ENCODE measurements at places on chromosomes 16 and 17.

DNA sequence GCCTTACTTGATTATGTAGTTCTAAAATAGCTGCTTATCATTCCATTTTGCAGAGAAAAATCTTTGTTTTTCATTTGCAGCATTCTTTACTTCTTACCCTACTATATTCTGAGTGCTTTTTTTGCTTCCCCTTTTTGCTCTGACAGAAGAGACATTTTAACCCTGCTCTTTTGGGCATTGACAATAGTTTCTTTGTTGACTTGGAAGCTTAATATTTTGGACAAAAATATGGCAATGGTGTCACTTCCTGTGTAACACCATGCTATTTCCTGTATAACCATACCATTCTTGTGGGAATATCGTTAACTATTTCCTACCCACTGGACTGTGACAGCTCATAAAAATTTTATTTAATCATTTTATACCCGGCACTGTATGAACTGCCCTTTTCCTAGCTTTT lies 747.1 kb downstream of the CDH8 start:
- no peak for DNase-seq

DNA sequence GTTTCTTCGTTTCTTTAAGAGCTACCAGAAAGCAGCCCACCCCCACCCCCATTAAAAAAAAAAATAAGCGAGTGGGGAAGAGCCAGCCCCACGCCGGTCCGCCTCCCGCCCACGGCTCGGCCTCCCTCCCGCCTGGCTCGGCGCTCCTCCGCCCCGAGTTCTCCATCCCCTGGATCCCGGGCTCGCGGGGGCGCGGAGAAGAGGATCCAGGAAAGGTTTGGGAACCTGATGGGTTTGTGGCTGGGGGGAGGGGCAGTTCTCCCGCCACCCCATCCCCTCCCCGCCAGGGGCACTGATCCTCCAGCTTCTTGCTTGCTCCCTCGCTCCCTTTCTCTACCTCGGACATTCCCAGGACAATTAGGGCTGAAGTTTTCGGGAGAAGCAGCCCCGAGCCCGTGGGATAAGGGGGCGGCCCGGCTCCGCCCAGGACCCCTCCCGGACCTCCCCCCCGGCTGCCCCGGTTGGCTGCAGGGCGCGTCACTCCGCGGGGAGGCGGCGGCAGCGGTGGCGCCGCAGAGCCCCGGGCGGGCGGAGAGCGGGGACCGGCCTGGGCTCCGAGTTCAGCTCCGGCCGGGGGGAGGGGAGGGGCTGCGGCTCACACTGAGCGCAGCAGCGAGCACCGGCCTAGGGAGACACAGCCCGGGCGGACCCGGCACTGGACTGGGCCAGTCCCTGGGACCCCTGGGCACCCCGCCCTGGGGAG lies 1.0 kb upstream of the SALL1 start:
- no peak for DNase-seq

- no peak for DNase-seq
These were observed 25.7 kb downstream of the PHKB start for GRCh38 chr16:47486856-47487255.

GRCh38 chr17:81635431-81635830 lies 1.5 kb downstream of the NPLOC4 start:
- DNase-seq = no peak

GRCh38 chr16:70750893-70751467 lies 50.0 kb downstream of the VAC14 start:
- no peak for DNase-seq

DNA sequence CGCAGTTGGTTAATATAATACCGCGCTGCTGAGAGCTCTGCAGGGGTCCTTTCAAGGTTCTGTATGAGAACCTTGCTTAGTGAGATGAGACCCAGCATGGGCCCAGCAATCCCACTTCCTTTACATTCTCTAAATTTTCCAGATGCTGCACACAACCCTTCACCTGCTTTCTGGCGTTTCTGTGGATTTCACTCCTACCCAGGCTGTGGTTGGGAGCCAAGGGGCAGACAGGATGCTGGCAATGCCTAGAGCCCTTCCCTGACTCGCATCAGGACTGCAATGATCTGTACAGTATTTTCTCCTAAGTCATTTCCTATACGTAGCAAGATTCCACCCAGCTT lies 10.1 kb upstream of the PIPOX start:
- no peak for DNase-seq

DNA sequence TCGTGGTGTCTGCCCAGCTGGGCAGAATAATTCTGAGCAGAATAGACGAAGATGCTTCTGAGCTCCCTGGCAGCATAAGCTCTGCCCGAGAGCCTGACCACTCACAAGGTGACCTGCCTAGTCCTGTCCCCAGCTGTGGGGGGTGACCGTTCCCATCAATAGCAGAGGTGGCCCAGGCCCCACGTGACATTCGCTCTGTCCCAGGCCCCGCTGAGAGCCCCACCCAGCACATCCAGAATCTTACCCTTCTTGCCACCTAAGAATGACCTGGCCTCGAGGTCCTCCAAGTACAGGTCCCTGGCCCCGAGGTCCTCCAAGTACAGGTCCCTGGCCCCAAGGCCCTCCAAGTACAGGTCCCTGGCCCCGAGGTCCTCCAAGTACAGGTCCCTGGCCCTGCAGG lies 695 bp upstream of the TMEM204 start:
- no peak for DNase-seq

- DNase-seq = no peak
These were observed 39.4 kb downstream of the HS3ST3A1 start for GRCh38 chr17:13562271-13562800.

DNA sequence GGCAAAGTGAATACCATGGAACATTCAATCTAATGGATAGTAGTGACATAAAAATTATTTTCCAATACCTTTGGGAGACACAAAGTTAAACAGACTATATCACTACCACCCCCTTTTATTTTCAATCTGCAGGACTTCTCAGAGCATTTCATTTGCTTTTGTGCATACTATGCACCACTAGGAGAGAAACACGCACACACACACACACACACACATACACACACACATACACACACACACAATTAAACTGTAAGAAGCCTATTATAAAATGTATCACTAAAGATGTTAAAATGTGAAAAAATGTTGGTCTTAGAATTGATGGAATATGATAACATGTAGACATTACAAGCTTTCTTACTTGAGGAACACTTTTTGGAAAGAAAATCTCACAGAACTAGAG lies 331.4 kb downstream of the CA10 start:
- DNase-seq = no peak

- no peak for DNase-seq
These were observed 158.7 kb downstream of the FOXL1 start for GRCh38 chr16:86737083-86737482.

DNA sequence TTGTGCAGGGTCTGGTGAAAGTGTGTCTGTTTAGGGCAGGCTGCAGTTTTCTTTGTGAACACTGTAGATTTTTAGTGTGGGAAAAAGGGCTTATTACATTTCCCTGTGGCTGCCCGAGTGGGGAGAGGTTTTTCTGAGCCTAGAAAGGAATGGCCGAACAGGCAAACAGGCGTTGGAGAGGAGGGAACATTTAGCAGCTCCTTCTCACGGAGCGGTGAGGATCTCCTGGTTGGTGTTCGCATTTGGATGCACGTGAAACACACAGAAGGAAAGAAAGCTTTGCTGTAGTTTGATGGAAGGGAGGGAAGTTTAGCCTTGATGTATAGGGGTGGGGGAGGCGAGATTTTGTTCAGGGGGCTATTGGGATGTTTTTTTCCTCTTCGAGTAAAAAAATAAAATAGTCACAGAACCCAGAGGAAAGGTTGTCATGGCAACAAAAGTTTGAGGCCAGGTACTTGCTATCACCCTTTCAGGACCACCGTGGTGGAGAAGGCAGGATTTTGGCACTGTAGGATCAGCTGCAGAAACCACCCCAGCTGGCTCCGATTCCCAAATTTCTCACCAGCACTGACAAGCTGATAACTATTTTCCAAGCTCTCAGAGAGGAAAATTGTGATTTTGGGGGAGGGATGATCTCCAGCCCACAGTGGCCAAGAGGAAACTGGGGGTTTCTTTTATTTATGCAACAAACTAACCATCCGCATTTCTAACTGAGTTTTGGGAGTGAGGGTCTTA lies 3.5 kb downstream of the GSG1L start:
- DNase-seq = no peak

- DNase-seq = no peak
These were observed 113.1 kb downstream of the ZFHX3 start for GRCh38 chr16:72934636-72935403.

DNA sequence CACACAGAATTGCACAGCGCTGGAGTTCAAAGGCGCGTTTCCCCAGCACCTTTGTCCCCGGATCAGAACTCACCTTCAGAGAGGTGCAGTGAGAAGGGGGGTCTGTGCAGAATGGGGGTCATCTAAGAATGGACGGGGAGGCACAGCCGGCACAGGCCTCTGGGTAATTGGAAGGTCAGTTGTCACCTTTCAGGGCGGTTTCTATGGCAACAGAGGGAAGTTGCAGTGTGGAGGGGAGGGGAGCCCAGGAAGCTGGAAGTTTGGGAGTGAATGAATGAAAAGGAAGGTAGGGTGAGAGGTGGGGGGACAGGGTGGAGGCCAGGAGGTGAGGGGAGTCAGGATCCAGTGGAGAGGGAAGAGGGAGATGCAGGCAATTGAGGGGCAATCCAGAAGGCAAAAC lies 12.4 kb upstream of the KCNG4 start:
- DNase-seq = no peak

GRCh38 chr17:60439501-60439900 lies 17.2 kb downstream of the CHCT1 start:
- no peak for DNase-seq

DNA sequence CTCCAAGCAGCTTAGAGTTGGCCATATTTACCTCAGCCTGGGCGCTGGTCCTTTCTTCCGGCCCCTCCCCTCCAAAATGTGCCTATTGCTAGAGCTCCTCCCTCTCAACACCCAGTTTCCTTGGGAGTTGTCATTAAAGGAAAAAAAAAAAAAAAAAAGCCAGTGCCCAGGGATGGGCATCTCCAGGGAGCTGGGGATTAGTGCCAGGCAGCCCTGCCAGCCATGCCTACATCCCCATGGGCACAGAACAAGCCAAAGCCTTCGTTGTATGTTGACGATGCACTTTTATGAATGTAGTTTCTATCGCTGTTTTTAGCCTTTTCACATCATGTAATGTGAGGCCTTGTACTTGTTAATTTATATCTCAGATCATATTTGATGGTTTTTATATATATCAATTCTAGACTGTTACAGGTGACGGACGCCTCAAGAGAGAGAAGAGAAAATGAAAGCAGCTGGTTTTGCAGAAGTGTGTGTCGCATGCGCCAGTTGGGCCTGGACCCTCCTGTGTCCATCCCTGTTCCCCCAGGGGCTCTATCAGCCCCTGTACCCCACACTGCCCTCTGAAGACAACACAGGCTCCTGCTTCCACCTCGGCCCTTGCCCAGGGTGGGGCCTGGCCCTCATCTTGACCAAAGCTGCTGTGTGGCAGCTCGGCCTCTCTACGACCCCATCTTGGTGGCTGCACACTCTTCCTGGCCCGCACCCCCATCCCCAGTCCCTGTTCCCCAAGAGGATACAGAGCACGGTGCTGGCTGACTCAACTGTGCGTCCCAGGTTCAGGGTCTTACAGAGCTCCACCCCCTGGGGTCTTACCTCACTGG lies 4.8 kb downstream of the LIMD2 start:
- peak; percentile 39 for DNase-seq

GRCh38 chr16:11170696-11171447 lies 85.1 kb downstream of the SOCS1 start:
- no peak for DNase-seq

GRCh38 chr17:78717431-78717980 lies 64.6 kb downstream of the CYTH1 start:
- DNase-seq = no peak

DNA sequence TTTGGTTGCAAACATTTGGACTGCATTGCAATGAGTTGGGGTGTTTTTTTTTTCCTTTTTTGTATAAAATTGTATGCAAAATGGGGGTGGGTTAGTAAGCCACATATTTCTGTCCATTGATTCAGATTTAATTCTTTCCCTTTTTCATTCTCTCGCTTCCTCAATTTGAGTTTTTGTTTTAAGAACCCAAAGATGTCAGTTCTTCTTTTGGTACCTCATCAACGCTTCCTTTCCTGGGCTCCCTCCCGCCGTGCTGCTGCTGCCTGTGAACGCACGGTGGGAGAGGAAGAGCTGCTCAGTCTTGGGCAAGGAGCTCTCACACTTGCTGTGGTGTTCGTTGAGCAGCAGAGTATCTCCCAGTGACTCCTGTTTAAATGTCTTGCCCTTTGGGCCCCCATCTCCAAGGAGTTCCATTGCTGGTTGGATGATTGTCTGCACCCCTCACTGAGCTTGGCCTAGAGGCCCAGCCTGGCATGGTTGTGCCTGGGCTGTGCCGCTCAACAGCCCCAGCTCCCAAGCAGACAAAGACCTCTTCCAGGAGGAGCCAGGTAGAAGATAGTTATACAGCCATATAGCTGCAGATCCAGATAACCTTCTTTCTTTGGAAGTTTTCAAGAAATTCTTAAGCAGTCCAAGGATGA lies 13.6 kb downstream of the UBFD1 start:
- DNase-seq = peak; percentile 71

GRCh38 chr17:8210761-8211458 lies 535 bp upstream of the AURKB start:
- DNase-seq = no peak

GRCh38 chr17:78039581-78039980 lies 81.1 kb downstream of the TNRC6C start:
- no peak for DNase-seq

DNA sequence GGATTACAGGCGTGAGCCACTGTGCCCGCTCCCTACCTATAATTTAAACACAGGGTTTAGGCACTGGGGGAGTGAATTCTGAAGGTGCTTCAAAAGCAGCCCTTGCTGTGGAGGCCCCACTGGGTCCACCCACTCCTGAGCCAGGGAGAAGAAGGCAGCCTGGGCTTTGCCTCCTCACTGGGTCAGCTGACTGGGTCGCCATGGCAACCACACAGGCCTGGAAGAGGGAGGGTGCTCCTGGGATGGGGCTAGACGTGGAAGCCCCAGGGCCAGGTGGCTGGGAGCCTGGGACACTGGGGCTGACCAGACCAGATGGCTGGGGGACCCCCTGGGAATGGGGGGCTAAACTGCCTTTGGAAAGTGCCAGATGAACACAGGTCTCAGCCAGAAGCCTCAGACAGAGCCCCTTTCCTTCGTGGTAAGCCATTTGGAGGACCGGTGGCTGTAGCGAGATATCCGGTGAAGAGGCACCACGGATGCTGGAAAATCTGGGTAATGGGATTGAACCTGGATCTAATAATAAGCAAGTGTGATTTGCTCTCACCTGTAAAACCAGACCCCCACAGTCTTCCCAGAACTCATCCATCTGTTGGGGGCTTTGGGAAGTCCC lies 32.9 kb downstream of the TRARG1 start:
- no peak for DNase-seq

DNA sequence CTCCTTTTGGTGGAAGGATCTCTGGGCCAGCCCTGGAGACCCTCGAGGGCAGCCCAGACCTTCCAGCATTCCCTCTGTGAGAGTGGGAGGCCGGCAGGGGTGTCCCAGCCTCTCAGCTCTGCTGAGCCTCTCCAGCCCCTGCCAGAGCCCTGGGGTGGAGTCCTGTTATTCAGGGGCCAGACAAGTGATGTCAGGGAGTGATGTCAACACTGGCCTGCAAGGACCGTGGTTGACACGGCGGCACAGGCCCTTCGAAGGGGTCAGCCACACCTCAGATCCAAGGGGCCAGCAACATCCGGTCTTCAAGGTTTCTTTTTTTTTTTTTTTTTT lies 231.2 kb downstream of the KATNIP start:
- DNase-seq = no peak

Data from germinal center (tissue), 1 donor.